ENCODE measurements at places on chromosomes 1 and 21.

DNA sequence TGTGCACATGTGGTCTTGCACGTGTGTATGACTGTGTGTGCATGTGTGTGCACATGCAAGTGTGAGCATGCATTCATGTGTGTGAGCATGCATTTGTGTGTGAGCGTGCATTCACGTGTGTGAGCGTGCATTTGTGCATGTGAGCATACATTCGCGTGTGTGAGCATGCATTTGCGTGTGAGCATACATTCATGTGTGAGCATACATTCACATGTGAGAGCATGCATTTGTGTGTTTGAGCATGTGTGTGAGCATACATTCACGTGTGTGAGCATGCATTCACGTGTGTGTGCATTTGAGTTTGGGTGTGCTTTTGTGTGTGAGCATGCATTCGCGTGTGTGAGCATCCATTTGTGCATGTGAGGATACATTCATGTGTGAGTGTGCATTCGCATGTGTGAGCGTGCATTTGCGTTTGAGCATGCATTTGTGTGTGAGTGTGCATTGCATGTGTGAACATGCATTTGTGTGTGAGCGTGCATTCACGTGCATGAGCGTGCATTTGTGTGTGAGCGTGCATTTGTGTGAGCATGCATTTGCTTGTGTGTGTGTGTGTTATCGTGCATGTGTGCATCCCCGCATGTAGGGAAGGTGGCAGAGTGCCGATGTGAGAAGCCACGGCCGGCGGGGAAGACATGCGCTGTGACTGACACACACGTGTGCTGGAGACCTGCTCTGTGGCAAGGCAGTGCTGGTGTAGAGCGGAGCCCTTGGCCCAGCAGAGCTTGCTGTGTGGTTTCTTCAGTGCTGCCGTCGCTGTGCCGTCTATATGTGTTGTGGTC is 18.2 kb downstream of the ITGB2 start:
- DNase-seq, result no peak

GRCh38 chr1:210662291-210663050 is 333.8 kb downstream of the HHAT start:
- no peak for DNase-seq

GRCh38 chr1:96240438-96240837 is 481.1 kb upstream of the PTBP2 start:
- DNase-seq, result no peak

GRCh38 chr1:228286505-228287417 is 78.9 kb downstream of the OBSCN start:
- no peak for DNase-seq

DNA sequence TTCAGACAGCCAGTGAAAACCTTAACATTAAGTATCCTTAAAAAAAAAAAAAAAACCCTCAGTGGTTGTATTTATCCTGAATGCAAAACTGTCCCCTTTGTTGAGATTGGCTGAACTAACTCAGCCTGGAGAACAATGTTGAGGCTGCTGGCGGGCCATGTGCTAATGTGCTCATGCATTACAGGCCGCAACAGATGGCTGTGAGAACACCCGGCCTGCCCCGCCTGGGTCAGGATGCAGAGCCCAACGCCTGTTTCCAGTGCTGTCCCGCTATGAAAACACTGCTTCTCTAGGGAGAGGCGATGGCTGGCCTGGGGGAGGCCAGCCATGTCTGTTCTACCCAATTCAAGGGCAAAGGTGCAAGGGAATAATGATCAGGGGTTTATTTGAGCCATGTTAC is 13.8 kb downstream of the OLIG2 start:
- DNase-seq, result no peak

DNA sequence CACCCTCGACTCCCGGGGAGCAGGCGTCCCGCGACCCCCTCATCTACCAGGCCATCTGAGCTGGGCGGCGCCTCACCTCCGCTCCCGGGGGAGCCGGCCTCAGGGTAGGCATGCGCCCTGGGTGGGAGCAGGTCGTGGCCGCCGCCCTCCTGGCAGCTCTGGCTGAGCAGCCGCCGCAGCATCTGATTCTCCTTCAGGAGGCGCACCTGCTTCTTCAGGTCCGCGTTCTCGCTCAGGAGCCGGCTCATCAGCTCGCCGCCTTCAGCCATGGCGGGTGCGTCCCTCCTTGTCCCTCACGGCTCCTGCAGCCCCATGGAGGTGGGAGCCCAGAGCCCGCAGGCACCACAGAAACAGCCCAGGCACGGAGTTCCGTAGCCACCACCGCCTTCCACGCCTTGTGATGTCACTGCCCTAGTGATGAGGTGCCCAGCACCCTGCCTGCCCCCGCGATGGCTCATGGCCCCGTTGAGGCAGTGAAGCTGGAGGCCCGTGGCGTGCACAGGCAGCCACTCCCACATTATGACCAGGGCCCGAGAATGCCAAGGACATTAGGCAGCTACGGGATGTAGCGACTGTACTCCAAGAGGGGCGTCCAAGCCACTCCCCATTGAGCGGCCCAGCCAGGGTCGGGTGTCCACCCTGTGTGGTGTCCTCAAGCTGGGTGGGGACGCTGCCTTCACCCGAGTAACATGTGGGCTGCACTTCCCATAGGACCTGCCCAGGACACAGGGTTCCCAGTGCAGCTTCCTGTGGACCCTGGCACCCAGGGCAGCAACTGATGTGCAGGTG is 1.5 kb downstream of the SPATC1L start:
- DNase-seq, result no peak

- DNase-seq, result no peak
Measured at GRCh38 chr1:107830075-107830474, 134.9 kb downstream of the VAV3 start.

DNA sequence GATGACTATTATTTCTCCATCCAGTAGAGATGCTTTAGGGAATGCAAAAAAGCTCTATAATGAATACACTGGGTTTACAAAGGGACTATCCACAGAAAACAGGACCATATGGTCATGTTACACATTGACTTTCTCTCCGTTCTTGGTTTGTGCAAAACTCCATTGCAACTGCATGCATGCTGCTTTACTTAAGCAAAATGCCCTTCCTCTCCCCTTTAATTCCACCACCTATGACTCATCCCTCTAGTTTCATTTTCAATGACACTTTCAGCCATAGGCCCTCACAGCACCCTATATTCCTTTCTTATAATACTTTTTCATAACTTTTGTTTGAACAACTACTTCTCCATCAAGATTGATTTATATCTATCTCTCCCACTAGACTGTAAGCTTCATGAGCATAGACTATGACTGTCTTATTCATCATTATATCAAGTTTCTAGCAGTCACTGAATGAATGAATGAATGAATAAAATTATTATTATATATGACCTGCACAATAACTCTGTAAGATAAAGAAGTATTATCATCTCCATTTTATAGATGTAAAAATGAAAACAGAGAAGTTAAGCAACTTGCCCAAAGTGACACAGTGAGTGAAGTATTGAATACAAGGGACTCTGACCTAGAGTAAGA is 248.9 kb downstream of the PLPP3 start:
- no peak for DNase-seq

DNA sequence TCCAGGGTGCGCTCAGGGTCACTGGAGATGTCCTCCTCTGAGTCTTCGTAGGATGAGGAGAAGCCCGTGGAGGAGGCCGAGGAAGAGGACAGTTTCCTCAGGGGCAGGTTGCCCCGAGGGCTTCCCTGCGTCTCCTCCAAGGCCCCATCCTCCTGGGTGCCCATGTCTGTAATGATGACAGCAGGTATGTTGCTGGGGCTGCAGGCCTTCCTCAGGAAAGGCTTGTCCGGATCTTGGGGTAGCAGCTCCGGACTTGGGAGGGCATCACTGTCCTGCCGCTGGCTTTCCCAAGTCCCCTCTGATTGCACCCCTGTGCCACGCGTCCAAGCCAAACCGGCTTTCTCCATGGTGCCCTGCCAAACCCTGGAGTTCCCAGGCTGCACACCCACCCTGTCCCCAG is 3.5 kb downstream of the ITPKB start:
- DNase-seq, result no peak

DNA sequence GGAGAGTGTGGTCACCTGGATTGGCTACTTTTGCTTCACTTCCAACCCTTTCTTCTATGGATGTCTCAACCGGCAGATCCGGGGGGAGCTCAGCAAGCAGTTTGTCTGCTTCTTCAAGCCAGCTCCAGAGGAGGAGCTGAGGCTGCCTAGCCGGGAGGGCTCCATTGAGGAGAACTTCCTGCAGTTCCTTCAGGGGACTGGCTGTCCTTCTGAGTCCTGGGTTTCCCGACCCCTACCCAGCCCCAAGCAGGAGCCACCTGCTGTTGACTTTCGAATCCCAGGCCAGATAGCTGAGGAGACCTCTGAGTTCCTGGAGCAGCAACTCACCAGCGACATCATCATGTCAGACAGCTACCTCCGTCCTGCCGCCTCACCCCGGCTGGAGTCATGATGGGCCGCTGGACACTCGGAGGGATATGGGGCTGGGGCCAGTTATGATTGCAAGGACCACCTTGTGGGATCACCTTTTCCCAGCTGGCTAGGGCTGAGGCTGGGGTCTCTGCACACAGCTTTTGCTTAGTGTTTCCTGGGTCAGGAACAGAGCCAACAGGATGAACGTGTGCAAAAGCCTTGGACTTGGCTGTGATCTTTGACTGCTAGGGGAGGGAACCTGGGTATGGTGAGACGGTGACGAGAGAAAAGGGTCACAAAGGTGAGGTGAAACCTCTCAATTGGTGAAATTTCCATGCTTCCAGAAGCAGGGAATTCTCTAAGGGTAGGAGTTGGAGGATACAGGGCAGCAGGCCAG is 4.3 kb upstream of the GNAI3 start:
- no peak for DNase-seq

DNA sequence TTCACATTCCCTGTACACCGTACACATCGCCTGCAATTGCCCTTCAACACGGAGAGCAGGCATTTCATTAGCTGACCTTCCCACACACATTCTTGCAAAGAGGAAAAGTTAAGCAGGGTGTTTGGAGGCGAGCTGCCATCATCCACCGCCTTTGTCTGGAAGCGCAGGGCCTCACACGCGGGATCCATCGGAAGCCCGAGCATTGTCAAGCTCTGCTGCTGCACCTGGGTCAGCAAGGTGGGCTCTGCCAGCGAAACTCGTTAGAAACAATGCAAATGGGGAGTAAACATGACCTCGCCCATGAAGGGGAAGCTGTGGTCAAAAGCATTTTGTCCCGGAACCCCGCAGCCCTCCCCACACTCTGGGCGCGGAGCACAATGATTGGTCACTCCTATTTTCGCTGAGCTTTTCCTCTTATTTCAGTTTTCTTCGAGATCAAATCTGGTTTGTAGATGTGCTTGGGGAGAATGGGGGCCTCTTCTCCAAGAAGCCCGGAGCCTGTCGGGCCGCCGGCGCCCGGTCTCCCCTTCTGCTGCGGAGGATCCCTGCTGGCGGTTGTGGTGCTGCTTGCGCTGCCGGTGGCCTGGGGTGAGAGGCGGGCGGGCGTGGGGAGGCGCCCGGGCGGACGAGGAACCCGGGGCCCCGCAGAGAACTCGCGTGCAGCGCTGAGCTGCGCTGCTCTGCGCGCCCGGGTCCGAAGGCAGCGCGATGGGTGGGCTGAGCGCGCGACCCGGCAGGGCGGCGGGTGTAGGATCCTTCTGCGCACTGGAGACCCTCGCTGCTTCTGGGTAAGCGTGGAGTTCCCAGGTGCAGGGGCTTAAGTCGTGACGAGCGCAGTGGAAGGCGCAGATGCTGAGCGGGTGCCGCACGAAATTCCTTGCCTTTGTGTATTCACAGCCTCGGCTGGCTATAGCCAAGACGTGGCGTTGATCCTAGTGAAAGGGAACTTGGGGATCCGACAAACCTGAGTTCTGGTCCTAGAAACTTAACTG is at the start of gene CR1:
CR1 (plus strand) TSS at position 357 of the 992 bp plus-strand sequence; CDS start at position 468, 111 bp downstream.
- DNase-seq, result peak; percentile 40

- DNase-seq, result no peak
Measured at GRCh38 chr21:44895859-44896258, 22.4 kb upstream of the PTTG1IP start.

GRCh38 chr1:27388337-27389005 is 4.0 kb upstream of the GPR3 start:
- peak; percentile 48 for DNase-seq

- no peak for DNase-seq
Measured at GRCh38 chr1:224205438-224205840, 22.4 kb downstream of the DEGS1 start.

- peak; percentile 8 for DNase-seq
Measured at GRCh38 chr1:231039161-231040018, 664 bp downstream of the FAM89A start.

DNA sequence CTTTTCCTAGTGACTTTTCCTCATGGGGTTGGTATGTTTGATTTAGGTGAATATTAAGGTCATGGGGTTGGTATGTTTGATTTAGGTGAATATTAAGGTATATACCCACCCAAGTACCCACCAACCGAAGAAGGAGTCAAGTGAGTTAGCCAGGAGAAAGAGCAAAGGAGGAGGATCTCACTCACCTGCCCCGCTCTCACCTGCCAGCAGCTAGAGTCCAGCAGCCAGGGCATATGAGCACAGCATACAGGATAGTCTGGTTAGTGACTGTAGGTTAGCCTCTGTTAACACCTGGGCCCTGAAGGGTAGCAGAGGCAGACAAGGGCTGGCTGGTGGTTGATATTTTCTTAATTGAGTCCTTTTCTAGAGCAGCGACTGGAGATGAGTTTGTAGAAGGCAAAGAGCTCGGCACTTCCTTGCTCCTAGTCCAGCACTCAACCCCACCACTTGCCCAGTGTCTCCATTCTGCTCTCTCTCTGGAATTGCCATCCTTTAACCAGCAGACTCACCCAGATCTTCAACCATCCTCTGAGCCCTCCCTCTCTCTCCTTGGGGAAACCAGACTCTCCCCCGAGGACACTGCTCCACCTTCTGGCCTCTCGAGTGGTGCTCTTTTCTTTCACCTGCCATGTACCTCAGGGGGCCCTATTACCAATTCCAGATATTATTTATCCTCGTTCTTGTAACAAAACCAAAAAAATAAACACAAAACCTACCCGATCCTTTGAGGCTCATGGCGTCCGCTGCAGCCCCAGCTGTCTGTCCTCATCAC is 16.3 kb upstream of the DESI2 start:
- DNase-seq, result no peak

DNA sequence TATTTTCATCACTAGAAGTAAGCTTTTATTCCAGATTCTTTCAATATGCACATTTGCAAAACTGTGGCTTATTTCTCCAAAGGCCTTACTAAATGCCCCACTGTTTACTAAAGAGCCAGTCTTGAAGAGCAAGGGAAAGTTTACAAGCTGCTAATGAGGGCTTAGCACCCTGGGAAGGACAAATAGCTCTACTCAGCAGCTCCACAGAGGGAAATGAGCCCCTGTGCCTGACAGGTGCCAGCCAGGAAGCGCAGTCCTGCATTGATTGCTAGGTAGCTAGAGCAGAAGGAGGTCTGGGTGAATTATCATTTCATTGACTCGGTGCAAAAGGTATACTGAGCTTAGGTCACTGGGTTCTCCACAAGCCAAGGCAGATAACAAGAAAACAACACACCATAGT is 307.0 kb downstream of the SETD4 start:
- no peak for DNase-seq

GRCh38 chr1:204493984-204494280 is 673 bp downstream of the PIK3C2B start:
- peak; percentile 52 for DNase-seq

DNA sequence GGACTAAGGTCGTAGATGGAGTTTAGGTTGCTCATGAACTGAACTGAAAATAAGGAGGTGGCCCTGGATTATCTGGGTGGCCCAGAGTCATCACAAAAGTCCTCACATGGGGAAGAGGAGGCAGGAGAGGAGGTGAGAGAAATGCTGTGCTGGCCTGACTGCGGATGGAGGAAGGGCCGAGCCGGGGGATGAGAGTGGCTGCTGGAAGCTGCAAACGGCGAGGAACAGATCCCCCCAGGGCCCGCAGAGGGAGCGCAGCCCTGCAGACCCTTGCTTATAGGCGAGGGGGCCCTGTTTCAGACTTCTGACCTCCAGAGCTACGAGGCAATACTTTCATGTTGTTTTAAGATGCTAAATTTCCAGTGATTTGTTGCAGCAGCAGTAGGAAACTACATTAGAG is 102.7 kb upstream of the C1orf174 start:
- no peak for DNase-seq
